Neural progenitor cell (in vitro differentiated cells): ENCODE measurements at places on chromosomes 3 and 15.
A peak's percentile ranks its signal among the peaks of the same experiment; 100 is the strongest.

DNA sequence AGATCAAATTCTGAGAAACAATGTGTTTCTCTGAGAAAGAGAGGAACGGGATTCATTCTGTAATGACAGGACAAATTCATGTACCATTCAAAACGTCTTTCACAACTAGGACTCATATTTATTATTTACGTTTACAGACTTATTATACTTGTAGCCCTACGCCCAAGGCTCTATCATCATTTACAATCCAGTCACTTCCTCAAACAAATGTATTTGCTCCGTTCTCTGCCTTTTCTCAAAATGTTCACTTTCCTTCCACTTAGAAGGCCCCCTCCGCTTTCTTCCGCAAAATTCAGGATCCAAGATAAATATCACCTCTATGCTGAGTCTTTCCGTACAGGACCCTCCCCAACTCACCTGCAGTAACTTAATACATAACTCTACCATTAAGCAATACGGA lies 745 bp downstream of the RSL24D1 start:
- no peak for DNase-seq

DNA sequence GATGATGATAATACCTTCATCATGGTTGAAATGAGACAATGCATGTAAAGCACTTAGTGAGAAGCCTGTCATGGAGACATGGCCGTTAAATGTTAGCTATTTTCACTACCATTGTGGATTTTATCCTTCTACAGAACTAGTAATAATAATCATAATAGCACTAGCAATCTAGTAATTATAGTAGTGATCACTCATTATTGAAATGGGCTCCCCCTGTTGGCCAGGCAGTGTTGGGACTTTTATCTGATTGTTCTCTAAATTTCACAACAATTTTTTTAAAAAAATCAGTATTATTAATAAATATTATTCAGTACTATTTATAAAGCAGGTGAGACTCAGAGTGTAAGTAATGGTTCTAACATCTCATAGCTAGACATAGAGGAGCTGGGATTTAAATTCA lies 396.3 kb downstream of the IL5RA start:
- no peak for DNase-seq

DNA sequence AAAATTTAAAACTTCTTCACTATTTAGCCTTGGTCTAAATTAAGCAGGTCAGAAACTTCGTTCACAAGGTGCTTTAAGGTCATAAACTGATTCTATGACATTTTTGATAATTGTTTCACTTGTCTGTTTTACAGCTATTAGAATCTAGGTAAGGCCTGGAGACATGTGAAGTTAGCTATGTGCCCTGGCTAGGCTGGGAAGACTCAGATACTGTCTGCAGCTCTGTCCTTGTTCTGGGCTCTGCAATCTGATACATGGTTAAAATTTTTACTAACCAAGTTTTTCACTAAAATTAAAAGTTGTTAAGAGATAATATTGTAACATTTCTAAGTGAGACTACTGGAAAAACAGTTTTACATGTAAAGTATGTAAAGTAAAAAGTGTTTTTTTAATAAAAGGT lies 479.6 kb upstream of the EPHA6 start:
- DNase-seq: no peak

DNA sequence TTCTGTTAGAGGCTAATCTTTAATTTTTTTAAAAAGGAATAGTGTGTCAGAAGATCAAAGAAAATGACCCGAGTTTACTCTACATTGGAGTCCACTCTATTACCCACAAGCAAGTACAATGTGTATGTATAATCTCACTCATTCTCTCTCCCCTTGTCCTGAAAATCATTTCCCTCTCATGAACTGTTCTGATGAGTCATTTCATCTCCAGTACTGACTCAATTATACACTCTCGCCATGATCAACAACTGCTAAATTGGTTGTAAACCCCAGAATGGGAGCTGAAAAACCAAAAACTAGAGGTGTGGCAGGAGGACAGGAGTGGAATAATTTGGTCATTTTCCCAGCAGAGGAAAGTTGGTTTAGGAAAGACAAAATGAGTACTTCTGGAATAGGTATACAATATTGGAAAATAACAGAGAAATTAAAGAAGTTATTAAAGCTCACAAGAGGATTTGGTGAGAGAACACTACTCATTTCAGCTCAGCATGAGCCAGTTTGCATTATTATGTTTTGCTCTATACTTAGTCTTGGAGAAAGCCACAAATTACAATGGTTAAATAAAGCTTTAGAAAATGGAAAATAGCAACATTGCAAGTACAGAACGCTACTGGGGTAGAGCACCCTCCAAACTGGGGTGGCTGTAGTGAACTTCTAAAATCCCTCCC lies 144.3 kb upstream of the PFN2 start:
- no peak for DNase-seq

DNA sequence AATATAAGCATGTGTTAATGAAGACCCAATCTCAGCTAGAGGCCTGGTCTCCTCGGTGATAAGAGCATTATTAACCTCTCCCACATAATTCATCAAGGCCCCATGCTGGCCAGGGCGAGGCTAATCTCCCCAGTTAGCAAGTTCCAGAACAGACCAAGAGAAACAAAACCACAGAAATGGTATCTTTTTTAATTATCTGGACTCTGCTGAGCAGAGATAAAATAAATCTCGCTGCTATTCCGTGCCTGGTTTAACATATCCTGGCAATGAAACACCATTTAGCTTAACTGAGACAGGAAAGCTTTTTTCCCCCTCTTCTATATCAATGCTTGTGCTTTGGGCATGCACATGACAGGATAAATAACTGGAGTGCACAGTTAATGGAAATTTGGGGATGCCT lies 72.5 kb upstream of the ARHGEF3 start:
- DNase-seq: no peak

GRCh38 chr3:169508426-169508825 lies 155.1 kb downstream of the MECOM start:
- no peak for DNase-seq

- DNase-seq: no peak
Measured at GRCh38 chr3:58419780-58420507, 13.7 kb downstream of the PDHB start.

DNA sequence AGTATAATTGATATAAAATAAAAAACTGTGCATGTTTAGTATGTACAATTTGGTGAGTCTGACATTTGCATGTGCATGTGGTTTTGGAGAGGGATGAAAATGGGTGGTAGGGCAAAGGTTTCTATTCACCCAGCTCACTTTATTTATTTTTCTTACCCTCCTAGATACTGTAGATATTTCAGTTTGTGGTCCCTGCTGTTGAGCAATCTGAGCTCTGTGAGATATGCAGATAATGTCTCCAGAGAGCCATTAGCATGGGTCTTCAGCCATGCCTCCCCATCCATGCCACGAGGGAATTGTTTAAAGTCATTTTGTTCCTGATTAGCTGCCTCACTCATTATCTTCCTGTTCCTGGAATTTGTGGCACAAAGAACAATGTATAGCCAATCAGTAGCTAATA lies 44.4 kb upstream of the B3GALNT1 start:
- DNase-seq: no peak

DNA sequence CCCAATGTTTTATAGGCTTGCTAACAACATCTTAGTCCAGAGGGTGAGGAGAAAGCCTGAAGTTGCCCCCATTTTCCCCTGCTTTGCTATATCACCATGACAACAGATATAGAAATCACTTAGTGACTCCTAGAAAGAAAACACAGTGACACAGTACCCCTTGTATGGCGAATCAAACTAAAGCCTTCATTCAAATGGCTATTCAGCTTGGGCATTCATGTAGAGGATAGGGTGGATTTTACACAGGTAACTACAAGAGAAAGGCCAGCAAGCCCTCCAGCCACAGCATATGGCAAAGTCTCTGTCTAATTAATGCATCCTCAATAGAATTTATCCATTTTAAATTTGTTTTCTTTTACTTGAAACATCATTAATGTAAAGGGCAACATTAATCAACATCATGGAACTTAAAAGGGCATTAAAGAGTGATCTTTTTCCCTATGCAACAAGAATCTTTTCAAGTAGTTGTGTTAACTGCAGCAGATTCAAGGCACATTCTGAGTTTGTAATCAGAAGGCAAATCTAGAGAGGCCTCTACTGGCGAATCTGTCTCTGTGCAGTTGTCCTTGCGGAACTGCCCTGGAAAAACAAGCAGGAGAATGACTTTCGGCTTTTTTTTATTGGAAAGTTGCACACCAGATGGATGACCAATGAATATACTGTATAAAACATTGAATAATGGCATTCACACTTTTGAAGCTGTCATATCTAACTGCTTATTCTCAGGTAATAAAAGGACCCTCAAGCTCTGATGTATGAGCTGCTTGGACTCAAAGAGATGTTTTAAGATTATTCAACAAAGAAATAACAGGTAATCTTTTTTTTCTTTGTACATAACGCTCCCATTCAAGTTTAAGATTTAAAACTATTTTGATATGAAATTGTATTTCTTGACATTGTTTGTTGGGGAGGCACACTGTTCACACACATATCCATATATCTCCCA lies 621.7 kb upstream of the AGTR1 start:
- peak; percentile 76 for DNase-seq

- no peak for DNase-seq
Measured at GRCh38 chr15:43314171-43314570, 16.2 kb downstream of the LCMT2 start.

DNA sequence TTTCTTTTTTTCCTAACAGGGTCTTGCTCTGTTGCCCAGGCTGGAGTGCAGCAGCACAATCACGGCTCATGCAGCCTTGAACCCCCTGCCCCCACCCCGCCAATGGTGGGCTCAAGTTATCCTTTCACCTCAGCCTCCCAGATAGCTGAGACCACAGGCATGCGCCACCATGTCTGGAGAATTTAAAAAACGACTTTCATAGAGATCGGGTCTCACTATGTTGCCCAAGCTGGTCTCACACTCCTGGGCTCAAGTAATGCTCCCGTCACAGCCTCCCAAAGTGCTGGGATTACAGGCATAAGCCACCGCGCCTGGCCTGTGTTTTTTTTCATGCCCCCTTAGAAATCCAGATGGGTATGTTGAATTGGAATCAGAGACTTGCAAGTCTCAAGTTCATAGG lies 40.3 kb downstream of the ERICH6 start:
- DNase-seq: no peak

DNA sequence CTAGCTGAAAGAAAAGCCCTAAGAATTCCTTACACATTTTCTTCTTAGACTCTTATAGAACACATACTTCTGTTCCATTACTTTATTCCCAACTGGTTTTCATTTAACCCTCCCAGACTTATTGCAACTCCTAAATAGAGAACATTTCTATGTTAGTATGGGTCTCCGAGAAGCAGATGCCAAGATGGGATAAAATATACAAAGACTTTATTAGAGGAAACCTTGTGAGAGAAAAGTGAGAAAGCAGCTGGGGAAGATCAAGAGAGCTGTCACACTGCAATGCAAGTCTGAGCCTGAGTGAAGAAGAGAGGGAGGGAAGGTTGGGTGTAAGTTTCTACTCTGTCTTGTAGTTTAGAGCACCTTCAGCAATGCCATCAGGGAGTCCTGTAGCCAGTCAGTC lies 979.3 kb downstream of the IGSF11 start:
- no peak for DNase-seq

DNA sequence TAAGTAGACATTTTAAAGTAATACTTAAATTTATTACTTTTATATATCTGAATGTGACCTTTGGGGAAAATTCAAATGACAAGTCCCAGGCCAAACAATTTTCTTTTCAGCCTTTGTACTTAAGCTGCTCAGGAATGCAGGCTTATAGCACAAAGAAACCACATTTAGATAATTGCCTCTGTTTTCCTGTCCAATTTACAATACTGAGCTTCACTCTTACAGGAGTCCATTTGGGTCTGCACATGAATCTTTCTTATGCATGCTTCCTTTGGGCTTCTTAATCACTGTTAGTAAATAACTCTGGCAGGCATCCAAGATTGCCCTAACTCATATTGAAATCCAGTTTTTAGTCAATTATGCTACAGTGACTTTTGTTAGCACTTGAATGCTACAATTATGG lies 459.4 kb upstream of the TGFBR2 start:
- peak; percentile 35 for DNase-seq
